ENCODE measurements at places on chromosomes 4 and X.

DNA sequence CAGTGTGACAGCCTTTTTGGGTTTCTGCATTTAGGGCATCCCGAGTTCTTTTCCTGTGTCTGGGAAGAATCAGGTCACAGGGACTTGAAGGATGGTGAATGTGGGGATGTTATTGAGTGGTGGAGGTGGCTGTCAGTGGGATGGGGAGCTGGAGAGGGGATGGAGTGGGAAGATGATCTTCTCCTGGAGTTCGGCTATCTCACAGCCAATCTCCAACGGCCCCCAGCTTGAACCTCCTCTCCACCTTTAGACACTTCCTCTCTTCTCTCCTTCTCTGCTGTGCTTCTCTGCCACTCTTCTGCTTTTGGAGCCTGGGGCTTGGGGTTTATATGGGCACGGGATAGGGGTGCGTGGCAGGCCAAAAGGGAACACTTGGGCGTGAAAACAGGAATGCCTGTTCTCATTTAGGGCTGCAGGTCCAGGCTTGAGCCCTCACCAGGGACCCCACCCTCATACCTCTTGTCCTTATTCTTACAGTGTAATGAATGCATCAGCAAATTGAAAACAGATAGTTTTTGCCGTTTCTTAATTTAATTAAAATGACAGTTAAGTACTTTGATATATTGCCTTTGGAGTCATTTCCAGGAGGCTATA, 37.5 kb downstream of the USP9X start:
- no peak for DNase-seq

GRCh38 chrX:125709532-125709931, 389.9 kb downstream of the TEX13C start:
- no peak for DNase-seq

DNA sequence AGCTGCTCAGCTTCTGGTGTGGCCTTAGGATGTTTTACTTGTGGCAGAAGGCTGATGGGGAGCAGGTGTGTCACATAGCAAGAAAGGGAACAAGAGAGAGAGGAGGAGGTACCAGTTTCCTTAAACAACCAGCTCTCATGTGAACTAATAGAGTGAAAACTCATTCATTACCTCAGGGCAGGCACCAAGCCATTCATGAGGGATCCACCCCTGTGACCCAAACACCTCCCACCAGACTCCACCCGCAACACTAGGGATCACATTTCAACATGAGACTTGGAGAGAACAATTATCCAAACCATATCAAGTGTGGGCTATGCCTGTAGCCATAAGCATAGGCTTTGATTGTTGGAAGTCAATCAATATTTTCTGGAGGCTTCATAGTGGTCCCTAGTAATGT, 56.0 kb downstream of the GSX2 start:
- DNase-seq, result no peak

GRCh38 chrX:48945517-48946348, 11.7 kb downstream of the OTUD5 start:
- DNase-seq, result no peak

GRCh38 chr4:176638992-176639391, 153.7 kb downstream of the VEGFC start:
- no peak for DNase-seq

GRCh38 chr4:151661873-151662272, 98.9 kb downstream of the GATB start:
- DNase-seq, result no peak

- DNase-seq, result no peak
Observed at GRCh38 chr4:38333219-38333618, 330.8 kb upstream of the KLF3 start.

DNA sequence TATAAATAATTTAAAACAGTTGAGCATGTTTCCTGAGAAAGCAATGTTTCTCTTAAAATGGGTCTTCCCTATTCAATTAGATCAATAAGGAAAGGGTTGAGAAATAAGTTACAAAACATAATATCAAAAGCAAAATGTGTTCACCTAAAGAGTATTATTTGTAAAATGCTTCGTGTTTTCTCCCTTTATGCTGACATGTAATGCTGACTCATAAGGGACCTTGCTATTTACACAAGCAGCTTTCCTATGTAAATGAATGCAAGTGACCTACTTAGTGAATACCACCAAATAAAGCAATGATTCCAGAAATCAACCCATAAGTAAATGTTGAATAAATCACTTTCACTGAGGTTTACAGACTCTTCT, 91.5 kb downstream of the ELOVL6 start:
- no peak for DNase-seq

GRCh38 chrX:3124031-3124430, 82.8 kb downstream of the ARSF start:
- DNase-seq, result no peak

GRCh38 chr4:89486042-89486441, 178.4 kb upstream of the GPRIN3 start:
- no peak for DNase-seq

- no peak for DNase-seq
Observed at GRCh38 chr4:81676537-81676936, 204.8 kb upstream of the RASGEF1B start.

GRCh38 chr4:90099812-90100211, 27.4 kb upstream of the CCSER1 start:
- no peak for DNase-seq

GRCh38 chr4:82500435-82501153, 61.2 kb downstream of the TMEM150C start:
- DNase-seq, result no peak

DNA sequence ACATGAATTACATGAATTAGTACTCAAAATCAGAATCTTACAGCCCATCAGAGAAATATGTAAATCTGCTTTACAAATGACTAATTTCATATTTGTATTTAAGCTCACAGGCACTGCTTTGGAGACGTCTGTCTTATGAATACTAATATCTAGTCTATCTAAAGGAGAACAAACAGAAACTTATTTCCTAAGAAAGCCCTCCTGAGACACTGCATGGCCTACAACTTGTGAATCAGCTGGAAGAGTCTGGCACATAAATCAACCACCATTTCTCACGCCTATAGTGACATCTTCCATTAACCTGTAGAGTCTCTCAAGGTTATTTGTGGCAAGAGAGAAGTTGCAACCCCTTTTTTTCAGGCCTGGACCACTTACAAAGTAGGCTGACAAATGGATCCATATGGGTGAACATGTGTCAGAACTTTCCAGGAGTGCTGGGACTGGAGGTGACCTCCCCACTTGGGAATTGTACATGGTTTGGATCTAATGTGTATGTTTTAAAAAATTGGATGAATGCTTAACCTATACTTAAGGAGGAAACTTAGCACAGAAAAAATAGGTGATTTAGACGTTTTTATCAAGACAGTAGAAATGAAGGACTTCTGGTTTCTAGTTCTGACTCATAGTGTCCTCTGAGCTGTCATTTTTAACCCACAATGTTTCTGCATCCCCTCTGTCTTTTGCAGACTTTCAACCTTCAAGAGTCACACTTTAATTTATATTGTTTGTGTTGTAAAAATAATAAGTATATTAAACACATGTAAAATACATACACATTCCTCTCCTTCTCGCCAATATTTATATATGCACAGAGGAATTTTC, 83.2 kb upstream of the ARHGAP24 start:
- no peak for DNase-seq

DNA sequence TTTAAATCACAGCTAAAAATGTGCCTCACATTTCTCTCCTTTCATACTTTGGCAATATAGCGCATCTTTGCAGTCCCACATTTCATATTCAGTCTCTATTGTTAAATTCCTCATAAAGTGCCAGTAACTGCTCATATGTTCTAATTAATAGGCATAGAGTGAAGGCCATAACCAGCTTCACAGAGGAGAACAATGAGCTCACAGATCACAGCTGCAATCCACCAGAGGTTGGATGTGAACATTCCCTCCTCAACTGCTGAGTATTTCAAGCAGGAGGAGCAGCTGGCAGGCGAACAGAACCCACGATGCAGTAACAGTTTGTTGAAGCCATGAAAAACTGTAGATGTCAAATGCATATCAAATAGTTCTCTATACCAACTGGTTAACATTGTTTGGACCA, 2088.7 kb upstream of the AGA start:
- no peak for DNase-seq

DNA sequence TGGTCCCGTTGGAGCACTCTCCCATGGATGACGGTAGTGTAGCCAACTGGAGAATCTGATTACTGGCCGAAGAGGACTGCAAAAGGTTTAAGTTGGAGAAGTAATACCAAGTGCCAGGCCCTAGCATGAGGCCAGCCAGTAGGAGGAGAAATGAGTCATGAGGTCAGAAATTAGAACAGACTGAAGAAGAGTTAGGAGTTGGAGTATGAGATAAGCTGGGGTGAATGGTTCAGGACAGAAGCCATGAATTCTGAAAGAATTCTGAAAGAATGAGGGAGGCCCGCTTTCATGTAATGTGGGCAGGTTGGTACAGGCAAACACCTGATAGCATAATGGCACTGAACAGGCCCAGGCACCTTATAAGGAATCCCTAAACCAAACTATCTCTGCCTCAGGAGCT, 18.4 kb upstream of the STK26 start:
- DNase-seq, result no peak

- no peak for DNase-seq
Observed at GRCh38 chr4:86856896-86857295, 7.7 kb upstream of the SLC10A6 start.

DNA sequence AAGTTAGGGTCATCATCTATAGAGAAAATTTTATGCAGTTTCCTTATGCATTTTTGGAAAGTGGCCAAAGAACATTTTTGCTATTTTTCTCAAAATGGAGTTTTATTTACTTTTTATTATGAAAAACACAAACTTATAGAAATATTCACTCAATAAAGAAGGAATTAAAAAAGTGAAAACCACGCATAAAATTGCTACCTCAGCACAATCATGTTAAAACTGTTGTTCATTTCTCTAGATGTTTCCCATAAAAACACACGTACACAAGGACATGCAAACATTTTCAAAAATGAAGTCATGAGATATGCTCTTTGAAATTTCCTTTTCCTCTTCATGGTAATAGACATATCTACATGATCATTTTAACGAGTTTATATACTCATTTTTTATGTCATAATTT, 536.8 kb upstream of the MAGEB18 start:
- DNase-seq, result no peak

DNA sequence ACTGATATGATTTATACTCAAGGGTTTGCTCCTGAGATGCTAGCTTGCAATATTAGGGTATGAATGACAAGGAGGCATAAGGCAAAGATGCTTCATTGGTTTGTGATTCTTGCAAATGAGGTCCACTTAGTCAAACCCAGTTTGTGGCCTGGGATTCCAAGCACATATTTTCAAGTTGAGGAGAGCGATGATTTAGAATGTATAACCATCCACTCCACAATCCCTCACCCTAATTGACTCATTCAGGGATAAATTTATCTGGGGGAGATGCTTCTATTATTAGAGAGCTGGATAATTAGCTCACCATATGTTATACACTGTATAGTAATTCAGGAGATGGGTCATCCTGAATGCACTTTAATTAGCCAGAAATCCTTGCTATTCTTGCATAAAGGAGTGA, 118.3 kb upstream of the PUDP start:
- no peak for DNase-seq

DNA sequence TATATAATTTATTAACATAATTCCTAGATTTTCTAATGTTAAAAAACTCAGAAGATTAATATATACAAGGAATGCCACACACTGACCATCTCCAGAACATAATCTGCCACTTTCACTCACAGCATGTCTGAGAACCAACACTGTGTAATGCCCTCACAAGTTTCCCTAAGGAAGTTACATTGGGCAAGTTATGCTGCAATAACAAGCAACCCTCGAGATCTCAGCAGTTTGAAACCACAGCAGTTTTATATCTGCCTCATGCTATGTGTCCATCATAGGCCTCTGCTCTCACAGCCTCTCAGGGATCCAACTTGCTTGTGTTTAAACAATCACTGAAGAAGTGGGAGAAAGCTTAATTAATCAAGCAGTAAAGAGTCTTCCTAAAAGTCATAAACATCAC, 250.0 kb upstream of the SLC7A11 start:
- DNase-seq, result no peak

GRCh38 chr4:47061435-47061834, 30.1 kb downstream of the GABRB1 start:
- no peak for DNase-seq

DNA sequence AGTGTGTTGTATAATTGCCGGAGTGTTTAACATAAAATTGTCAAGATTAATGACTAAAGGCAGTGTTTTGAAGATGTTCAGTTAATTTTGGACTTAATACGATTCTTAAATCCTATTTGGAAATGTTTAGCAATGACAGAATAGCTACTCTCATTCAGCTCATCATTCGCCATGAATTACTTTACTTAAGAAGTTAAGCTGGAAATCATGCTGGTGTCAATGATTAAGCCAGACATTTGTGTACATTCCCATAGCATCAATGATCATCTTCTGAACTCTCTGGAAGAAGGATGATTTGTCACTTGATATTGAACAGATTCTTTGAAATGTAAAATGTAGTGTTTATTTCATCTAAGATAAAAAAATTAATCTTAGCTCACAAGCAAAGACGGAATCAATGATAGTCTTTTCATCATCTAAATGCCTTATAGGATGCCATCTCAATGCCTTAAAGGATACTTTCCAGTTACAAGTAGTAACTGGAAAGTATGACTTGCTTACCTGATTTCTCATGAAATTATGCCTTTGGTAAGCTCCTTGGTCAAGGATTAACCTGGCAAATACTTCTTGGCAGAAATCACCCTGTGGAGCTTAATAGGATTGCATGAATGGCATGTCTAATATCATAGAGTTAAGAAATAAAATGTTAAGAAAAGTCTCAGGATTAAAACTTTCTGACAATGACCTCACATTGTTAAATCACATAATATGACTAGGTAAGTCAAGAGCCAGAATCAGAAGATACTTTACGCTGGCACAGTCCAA, 515.5 kb upstream of the AGA start:
- DNase-seq, result no peak

GRCh38 chrX:20382518-20383297, 116.0 kb upstream of the RPS6KA3 start:
- DNase-seq, result no peak

- DNase-seq, result no peak
Observed at GRCh38 chrX:66000178-66000577, 39.7 kb downstream of the VSIG4 start.

DNA sequence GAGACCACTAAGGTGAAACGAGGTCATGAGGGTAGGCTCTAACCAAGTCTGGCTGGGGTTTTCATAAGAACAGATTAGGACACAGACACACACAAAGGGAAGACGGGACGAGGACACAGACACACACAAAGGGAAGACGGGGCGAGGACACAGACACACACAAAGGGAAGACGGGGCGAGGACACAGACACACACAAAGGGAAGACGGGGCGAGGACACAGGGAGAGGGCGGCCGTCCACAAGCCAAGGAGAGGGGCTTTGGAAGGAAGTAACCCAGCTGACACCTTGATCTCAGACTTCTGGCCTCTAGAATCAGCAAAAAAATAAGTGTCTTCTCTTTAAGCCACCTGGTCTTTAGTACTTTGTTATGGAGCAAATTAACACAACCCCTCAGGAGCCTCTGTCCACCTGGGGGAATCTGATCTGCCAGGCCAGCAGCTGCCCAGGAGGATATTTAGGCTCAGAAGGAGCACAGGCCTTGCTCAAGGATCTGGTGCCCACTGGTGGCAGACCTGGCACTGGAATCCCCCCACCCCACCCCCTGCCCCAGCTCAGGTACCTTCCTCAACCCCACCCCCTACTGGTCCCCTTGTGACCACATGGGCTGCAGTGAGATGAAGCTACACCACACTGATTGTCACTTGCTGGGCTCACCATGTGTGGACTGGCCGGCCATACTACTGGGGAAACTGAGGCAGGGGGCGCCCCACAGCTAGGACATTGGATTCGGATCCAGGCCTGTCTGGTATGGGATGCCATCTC, 2.8 kb downstream of the ABLIM2 start:
- DNase-seq, result no peak

Data from breast epithelium (tissue), 4 donors.